Activated CD8-positive, alpha-beta memory T cell treated with anti-CD3 and anti-CD28 coated beads, Interleukin-2, amount 50 U/mL, for 4 hours (primary cell): ENCODE measurements at places on chromosomes 3 and 15.

- no peak for DNase-seq
These were observed 84.2 kb downstream of the NEDD4 start for GRCh38 chr15:55909036-55909811.

GRCh38 chr3:94311651-94312050 lies 248.8 kb downstream of the NSUN3 start:
- no peak for DNase-seq

DNA sequence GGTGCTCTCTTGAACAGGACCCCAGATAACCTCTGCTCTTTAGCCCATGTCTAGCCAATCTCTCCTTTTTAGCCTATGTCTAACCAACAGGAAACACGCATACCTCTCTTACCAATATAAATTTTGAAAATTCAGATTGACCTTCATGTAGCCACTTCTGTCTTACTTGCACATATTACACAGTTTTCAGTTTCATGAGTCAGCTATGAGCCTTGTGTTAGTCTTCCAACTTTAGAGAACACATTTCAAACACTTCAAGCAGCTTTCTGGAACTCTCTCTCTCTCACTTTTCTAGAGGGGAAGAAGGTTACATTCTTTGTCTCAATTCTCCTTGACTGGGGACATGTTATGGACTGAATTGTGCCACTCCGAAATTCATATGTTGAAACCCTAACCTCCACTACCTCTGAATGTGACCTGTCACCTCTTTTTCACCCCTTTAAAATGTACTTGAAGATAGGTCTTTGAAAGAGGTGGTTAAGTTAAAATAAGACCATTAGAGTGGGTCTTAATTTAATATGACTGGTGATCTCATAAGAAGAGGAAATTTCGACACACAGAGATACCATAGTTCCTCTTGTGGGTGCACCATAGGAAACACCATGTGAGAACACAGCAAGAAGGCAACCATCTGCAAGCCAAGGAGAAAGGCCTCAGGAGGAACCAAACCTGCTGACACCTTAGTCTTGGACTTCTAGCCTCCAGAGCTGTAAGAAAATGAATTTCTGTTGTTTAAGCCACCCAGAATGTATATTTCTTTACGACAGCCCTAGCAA lies 480.3 kb upstream of the ALCAM start:
- no peak for DNase-seq

- DNase-seq: no peak
These were observed 3.1 kb upstream of the C3orf33 start for GRCh38 chr3:155809181-155809580.

DNA sequence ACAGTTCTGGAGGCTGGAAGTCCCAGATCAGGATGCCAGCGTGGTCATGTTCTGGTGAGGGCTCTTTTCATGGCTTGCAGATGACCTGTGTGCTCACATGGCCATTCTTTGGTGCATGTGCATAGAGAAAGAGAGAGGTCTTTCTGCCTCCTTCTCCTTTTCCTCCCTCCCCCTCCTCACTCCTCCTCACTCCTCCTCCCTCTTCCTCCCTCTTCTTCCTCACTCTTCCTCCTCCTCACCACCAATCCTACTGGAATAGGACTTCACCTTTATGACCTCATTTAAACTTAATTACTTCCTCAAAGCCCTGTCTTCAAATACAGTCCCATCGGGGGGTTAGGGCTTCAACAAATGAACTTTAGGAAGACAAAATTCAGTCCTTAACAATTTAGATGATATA lies 23.8 kb downstream of the ZNF654 start:
- DNase-seq: no peak

- DNase-seq: no peak
These were observed 215.2 kb upstream of the BCHE start for GRCh38 chr3:166052440-166052839.
